ENCODE measurements at places on chromosomes 7 and 10.

DNA sequence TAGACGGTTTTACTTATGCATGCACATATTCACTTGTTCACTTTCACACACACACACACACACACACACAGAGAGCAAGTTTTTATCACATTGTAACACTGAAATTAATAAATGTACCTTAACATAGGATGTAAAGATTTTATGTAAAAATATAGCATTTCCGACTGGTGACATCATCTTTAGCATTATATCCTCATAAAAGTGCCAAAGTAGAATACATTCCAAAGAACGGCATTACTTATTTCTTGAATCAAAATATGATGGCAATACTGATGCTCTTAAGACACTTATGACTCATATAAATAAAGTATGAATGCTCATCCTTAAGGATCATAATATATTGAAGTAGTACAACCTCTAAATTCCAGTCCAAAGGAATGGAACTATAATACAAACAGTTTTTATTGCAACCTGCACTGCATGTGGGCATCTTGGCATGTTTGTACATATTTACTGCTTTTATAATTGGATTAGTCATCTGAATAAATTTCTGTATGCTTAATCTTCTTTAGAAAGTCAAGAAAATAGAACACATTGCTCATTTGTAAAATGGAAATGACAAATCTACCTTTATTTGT is 290.0 kb upstream of the SEMA3A start:
- no peak for DNase-seq

- DNase-seq, result no peak
Observed at GRCh38 chr10:77371421-77371820, 266.2 kb downstream of the KCNMA1 start.

DNA sequence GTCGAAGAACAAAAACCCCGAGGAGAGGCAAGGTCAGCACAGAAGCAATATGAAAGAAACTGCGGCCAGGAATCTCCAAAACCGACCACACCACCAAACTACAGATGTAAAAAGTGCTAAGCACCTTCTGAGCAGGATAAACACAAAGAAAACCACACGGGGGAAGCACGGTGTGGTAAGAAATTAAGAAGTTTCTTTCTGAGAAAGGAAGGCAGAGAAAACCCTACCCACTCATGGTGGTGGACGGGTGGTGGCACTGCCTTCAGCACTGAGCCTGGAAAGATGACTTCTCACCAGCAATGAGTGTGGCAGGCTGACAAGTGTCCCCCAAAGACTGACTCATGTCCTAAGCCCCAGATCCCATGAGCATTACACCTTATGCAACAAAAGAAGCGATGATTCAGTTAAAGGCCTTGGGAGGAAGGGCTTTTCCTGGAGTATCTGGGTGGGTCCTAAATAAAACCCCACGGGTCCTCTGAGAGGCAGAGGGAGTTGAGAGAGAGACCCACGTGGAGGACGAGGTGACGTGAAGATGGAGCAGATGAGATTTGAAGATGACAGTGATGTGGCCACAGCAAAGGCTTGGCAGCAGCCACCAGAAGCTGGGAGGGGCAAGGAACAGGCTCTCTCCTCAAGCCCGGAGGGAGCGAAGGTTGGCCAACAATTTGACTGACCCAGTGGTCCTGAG is 124.9 kb downstream of the DLG5 start:
- DNase-seq, result no peak

- DNase-seq, result no peak
Observed at GRCh38 chr10:14299556-14299955, 31.2 kb downstream of the FRMD4A start.

DNA sequence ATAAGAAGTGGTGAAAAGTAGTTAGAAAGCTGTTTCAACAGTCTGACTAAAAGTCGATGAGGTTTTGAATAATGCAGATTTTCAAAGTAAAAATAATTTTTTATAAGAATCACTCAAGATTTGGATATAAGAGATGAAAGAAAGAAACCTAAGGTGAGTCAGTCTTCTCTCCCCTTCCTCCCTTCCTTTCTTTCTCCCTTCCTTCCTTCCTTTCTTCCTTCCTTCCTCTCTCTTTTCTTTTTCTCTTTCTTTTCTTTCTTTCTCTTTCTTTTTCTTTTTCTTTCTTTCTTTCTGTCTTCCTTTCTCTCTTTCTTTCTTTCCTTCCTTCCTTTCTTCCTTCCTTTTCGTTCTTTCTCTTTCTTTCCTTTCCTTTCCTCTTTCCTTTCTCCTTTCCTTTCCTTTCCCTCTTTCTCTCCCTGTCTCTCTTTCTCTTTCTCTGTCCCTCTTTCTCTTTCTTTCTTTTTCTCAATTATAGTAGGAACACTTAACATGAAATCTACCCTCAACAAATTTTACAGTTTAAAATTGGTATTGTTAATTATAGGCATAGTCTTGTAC is 308.6 kb downstream of the ARL4A start:
- DNase-seq, result no peak

DNA sequence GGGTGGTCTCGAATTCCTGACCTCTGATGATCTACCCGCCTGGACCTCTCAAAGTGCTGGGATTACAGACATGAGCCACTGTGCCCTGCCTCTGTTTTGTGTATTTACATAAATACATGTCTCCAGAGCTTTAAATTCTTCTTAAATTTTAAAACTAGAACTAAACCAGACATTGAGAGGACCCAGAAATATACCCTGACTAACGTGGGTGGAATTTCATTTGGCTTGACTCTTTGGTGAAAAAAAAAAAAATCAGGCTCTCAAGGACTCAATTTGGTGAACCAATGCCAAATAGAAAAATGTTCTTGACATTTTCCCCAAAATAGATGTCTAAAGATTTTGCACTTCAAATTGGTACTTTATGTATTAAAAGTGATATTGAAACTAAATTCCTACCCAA is 16.6 kb upstream of the FAS start:
- no peak for DNase-seq

DNA sequence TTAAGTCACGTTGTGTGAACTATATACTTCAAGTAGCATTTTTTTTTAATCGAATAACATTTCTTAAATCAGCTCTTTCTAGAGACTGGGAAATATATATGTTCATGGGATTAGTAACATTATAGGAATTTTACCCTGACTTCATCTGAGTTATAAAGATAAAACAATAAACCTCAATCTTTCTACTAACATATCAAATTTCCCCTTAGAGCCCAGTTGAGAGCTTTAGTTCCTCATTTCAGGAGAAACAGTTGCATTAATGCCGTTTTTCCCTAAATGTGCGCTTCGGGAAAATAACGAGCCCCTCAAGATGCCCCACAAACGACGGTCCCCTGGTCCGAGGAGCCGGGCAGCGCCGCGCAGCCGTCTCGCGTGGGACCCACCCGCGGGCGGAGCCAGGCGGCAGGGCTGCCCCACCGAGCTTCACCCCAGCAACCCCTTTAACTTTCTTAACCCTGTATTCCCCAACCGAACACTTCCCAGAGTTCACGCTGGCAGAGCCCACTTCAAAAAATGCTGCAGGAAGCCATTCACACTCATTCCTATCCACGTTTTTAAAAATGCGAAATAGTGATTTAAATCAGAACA is 152.5 kb upstream of the YAE1 start:
- no peak for DNase-seq

DNA sequence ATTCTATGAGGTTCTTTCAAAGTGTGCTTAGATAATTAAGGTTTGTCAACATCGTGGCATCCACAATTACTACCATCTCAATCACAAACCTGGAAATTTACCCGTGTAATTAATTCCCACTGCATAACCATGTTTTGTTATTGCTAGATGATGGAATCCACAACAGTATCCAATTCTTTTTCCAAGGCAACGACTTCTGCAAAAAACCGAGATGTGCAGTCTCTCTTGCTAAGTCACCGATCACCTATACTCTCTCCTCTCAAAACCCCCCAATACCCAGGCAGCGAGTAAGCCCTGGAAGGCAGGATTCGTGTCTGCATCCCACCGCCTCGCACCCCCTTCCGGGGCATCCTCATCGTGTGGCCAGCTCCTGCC is 678 bp upstream of the EIF4H start:
- DNase-seq, result no peak

DNA sequence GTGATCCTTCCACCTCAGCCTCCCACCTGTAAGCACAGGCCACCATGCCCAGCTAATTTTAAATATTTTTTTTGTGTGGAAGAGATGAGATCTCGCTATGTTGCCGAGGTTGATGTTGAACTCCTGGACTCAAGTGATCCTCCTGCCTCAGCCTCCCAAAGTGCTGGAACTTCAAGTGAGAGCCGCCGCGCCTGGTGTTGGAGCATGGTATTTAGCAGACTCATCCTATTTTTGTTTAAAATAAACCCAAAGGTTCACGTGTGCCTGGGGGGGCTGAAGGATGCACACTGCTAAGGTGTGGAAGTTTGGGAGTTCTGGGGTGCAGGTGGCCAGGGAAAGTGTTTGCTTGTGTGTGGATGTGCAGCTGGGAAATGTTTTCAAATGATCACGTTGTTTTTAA is 18.1 kb downstream of the PDGFA start:
- DNase-seq, result no peak

- no peak for DNase-seq
Observed at GRCh38 chr10:132011445-132011844, 29.7 kb upstream of the BNIP3 start.

GRCh38 chr10:110153396-110153795 is 54.0 kb upstream of the MXI1 start:
- DNase-seq, result no peak

DNA sequence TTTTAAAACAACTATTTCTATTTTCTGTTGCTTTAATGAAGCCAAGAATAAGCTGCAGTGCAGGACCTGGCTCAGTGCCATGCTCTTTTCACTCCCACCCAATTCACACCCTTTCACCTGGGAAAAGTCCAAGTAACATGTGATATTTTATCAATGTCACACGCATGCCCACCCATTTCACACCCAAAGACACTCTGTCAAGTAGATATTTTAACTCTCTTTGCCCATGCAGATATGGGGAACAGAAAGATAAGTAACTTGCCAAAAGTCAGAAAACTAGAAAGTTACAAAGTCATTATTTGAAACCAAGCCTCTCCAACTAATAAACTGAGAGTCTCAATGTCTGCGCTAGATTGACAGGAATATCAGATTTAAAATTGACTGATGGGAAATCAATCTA is 706.7 kb upstream of the PHF14 start:
- DNase-seq, result no peak

DNA sequence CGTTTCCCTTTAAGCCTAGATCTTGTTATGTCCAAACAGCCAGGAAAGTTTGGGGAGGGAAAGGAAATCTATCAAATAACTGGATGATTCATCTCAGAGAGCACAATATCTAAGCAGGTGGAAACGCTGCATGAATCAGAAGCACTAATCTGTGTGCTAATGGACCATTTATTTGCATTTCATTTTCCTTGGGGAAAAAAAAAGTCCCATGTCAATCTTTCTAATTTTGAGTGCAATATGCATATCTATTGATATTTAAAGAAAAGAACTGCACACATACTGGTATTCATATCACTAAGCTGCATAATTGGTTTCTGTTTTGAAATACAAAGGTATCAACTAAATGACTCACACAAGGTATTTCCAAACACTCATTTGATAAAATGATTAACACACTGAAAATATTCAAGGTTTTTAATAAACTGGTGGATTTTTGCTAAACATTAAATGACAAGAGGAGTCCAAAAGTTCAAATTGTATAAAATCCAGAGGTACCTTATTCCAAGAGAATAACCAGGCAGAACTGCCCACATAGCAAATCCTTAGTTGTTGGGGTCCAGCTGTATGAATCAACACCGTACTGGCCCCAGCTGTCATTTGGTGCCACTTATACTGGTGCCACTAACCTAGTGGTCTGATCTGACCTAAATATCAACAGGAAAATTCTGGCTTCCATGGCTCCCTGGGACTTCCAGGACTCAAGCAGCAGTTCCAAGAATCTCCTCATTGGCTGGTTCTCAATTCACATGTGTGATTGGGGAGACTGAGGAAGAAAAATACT is 122.2 kb upstream of the SP4 start:
- DNase-seq, result no peak

DNA sequence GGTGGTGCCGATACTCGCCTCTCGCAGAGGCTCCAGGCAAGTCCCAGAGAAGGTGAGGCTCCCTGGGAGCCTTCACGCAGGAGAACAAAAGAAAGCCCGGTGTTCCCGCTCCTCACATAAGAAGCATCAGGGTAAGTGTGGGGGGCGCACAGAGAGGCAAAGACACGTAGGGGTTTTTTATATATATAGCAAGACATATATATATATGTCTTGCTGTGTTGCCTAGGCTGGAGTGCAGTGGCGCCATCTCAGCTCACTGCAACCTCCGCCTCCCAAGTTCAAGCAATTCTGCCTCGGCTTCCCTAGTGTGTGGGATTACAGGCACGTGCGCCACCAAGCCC is 61.3 kb downstream of the PDIA4 start:
- no peak for DNase-seq

- DNase-seq, result no peak
Observed at GRCh38 chr7:2525658-2526630, 6.4 kb downstream of the LFNG start.

DNA sequence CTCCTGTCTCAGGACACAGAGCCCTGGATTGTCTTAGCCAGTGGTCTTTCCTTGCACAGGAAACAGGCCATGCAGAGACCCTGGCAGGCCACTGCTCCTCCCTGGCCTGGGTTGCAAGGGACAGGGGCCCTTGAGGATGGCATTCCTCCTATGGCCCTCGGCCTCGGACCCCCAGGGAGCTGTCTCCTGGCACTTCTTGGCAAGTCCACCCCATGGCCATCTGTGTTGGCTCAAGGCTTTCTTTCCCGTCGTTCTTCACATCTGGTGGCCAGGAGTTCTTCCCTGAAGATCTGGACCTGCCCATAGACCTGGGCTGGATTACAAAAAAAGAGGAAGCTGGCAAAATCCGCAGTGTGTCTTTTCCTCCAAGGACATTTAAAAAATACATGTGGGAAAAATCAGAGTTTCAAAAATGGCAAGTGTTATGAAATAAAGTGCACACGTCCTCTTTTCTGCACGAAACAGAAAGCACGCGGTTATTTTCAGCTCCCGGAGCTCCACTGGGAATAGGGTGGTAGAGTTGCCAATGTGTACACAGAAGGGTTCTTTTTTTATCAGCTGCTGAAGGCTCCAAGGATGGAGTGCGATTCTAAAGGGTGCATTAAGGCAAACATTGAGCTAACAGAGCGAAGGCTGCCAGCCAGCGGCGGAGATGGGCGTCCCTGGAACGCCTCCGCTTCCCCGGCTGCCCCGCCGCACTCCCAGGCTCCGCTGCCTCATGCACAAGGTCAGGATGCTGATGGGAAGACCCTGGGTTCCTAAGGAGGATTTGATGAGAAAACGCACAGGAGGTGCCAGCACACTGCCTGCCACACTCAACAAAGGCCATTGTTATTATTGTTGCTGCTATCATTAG is 62.8 kb upstream of the FAM20C start:
- DNase-seq, result no peak

Measured in stimulated activated CD4-positive, alpha-beta T cell treated with anti-CD3 and anti-CD28 coated beads, TNF-alpha, amount 100 ng/mL, for 1 hour (primary cell).